ENCODE measurements at places on chromosomes 1 and 21.
A peak's percentile ranks its signal among the peaks of the same experiment; 100 is the strongest.

DNA sequence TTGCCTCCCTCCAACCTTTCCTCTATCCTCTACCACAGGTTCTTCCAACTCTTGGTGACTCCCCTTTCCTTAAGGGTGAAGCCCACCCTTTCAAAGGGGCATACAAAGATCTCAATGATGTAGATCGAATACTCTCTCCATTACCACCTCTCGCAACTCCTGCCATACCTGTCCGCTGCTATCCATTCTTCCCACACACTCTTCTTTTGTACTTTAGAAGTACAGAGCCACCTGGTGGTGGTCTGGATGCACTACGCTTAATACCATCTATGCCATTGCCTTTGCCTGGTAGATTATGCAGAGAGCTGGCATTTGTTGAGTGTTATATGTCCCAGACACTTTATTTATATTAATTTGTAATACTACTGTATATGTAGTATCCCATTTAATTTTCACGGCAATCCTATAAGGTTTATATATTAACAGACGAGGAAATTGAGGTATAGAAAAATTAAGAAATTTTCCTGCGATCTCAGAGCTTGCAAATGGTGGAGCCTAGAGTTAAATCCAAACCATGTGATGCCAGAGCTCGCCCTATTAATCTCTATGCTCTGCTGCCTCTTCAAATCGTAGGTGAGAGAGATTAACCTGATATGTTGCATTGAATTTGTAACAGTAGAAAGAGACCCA lies 22.9 kb downstream of the TSHB start:
- DNase-seq = peak; percentile 62

GRCh38 chr21:22890656-22891055 lies 1892.4 kb downstream of the NCAM2 start:
- no peak for DNase-seq

GRCh38 chr1:32346532-32347157 lies 10.6 kb upstream of the MARCKSL1 start:
- DNase-seq = no peak

DNA sequence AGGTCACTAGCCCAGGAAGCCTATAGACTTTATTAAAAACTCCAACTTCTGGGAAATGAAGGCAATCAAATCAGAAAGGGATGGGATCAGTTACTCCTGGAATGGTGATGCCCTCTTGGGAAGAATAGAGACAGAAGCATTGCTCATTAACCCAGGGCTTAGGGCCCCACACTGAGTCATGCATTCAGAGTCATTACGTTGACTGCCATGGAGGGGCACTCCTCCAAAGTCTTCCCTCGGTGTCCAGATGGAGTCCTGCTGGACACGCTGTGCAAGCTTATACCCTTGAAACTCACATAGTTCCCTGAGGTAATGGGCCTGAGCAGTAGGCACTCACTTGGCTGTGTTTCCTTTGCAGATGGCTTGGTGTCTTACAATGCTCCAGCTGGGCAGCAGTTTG lies 35.2 kb upstream of the HSD17B7 start:
- no peak for DNase-seq

- no peak for DNase-seq
These were observed 12.4 kb upstream of the PRDM16 start for GRCh38 chr1:3056641-3057040.

DNA sequence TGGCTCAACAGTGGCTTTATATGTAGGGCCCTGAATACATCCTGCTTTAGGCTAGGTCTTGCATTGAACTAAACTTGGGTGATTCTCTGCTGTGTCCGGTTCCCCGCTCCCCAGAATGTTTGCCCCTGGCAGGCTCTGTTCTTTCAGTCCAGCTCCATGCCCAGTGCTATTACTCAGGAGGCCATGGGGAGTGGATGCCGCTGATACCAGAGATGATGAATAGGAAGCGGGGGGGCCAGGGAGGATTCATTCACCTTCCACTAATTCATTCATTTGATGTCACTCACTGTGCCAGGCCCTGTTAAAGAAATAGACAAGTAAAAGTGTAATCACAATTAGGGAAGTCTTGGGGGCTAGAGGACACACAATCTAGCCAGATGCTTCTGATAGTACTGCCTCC lies 83.8 kb downstream of the TMEM53 start:
- no peak for DNase-seq

GRCh38 chr1:186858923-186859322 lies 30.2 kb downstream of the PLA2G4A start:
- DNase-seq = no peak

GRCh38 chr1:58899587-58900271 lies 115.9 kb upstream of the JUN start:
- DNase-seq = no peak

GRCh38 chr21:15731243-15731613 lies 1.4 kb downstream of the USP25 start:
- no peak for DNase-seq

DNA sequence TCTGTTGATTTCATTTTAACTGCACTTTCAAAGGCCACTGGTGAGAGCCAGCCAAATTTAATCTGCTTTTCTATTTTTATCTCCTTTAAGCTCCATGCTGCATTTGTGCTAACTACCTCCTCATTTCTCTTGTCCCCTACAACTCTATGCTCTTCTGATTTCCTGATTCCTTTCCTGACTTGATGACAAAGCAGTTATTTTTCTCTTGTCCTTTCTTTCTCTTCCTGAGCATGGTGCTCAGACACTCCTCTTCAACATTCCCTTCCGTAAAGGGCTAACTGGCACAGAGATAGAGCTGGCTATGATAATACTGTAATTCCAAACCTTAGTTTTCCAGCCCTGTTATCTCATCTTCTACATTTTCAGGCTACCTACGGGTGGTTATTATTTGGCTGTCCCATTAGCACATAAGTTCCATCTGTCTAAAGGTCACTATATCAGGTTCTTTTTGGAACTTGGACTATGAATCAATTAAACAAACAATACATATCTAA lies 6.8 kb upstream of the BCAS2 start:
- no peak for DNase-seq

DNA sequence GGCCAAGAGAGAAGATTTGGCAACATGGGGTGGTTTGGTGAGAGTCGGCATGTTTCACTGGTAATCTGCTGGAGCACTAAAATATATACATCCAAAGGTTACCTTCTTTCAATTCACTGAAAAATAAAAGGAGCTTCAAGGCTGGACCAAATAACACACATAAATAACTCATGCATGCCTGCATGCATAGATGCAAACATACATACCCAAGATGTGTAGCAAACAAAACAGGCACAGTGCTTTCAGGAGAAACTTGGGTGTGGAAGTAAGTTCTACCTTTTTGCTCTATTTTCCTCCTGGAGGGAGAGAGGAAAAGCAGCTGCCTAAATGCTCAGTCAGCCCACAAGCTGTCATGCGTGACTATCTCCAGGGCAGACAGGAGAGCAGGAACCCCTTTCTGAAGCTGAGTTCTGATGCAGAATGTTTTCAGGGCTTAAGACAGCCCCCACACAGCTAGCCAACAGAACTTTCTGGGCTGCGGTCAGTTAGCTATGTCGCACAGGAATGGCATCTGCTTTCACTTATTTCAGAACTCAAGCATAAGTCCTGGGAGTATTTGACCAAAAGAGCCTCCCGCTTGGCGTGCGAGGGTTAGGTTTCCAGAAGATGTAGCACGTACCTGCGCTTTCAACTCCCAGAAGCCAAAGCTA lies 166.2 kb downstream of the TOMM20 start:
- DNase-seq = no peak

- no peak for DNase-seq
These were observed 82.1 kb upstream of the ARHGAP29 start for GRCh38 chr1:94319319-94320102.

DNA sequence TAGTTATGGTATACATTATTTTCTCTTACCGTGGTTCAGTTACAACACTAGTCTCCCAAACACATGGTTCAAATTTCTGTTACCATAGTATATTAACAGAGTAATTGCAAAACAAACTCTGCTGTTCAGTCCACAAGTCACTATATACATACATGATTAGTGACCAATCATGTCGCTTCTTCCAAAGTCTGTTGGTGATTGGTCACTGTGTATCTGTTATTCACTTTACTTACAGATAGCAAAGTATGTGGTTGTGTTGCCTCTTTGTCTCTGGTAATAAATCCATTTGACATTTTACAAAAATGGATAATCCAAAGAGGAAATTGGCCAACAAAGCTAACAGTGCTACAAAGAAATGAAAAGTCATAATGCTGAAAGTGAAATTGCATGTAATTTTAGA lies 107.2 kb downstream of the RABGAP1L start:
- no peak for DNase-seq

DNA sequence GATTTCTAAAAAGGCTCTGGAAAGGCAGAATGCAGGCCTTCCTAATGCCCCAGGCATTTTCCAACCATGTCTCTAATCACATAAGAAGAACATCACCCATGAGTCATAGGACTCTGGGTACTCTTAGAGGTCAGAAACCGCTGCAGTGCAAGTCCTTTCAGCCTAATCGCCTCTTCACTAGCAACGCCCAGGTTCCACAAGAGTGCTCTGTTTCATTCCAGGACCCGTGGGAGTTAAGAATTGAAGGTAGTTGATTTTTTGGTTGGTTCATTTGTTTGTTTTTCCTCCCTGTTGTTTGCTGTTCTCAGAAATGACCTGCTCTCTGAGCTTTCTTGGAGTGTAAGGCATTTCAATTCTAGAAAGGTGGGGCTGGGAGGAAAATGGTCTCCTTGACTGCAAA lies 123.2 kb downstream of the NR5A2 start:
- no peak for DNase-seq

GRCh38 chr21:26597031-26597430 lies 23.9 kb upstream of the CYYR1 start:
- no peak for DNase-seq

DNA sequence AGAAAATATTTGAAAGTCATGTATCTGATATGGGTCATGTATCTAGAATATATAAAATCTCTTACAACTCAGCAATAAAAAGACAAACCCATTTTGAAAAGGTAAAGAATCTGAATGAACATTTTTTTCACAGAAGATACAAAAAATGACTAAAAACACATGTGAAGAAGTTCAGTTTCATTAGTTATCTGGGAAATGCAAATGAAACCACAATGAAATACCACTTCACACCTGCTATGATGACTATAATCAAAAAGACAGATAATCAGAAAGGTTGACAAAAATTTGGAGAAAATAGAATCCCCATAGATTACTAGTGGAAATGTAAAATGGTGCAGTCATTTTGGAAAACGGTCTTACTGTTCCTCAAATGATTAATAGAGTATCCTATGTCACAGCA lies 631.0 kb downstream of the MRPL39 start:
- DNase-seq = no peak

DNA sequence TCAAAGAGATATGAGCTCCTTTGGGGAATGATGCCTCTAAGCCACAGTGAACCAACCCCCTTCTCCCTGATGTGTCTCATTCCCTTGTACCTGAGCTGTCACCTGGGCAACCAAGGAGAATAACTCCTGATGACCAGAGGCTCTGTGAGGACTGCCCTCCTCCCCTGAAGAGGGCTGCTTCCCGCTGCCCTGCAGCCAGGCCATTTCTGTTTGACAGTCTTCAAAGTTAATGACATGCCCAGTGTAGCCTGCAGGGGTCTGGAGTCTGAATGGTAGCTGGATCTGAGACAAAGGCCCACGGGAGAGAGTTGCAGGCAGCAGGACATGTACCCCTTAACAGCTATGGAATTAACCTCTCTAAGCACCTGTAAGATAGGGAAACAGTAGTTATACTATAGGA lies 3.4 kb upstream of the SLFNL1 start:
- no peak for DNase-seq

GRCh38 chr1:64745986-64746940 lies 1.4 kb downstream of the RAVER2 start:
- no peak for DNase-seq

- DNase-seq = no peak
These were observed 118.4 kb downstream of the ATF6 start for GRCh38 chr1:161884475-161884874.

- DNase-seq = no peak
These were observed 146.3 kb upstream of the RAB4A start for GRCh38 chr1:229124520-229125124.

GRCh38 chr21:45536301-45537081 lies 5.7 kb downstream of the SLC19A1 start:
- no peak for DNase-seq

GRCh38 chr1:82752046-82752445 lies 951.3 kb downstream of the ADGRL2 start:
- no peak for DNase-seq

GRCh38 chr21:33390479-33390878 lies 12.7 kb upstream of the IFNGR2 start:
- DNase-seq = no peak

DNA sequence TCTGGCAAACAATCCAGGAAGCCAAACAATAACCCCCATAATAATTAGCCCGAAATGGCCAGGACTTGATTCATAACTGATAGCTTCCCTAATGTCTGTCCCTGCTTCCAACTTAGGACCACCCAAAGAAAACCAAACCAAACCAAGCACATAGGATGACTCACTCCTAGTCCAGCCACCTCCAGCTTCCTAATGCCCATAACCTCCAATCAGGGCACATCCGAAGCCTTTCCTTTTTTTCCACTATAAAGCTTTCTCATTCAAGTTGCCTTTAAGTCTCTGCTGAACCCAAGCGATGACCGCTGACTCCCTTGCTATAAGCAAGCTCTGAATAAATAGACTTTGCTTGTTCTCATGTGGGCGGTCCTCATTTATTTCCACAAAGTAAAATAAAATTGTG lies 40.4 kb downstream of the PCNX2 start:
- no peak for DNase-seq

DNA sequence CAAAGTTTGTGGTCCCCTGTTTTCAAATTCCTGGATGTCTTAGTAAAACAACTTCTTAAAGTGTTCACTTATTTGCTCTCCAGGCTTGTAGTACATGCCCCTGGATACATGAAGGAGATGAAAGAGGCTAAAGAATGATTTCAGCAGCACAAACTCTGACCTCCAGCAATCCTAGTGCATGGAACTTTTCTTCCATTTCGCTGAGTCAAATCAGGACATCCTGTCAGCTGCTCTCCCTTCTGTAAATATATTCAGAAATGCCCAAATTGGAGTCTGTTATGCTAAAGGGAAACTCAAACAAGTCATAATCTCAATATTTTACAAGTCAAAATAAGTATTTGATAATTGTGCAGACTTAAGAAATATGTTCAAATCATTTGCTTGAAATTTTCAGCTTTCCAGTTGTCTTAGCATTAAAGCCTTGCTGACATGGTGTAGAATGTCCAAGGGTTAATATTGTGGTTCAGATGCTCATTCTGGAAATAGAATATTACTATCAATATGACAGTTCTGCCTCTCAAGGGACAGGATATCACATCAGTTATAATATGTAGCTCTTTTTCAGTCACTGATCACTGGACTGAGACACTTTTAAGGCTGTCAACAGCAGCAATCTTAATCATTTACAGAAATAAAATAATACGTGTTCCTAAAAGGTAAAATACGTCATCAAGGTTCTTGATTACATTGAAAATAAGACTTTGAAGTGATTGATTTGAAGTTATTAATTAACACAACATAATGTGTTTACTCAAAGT lies 1157.3 kb downstream of the PLA2G4A start:
- DNase-seq = no peak

DNA sequence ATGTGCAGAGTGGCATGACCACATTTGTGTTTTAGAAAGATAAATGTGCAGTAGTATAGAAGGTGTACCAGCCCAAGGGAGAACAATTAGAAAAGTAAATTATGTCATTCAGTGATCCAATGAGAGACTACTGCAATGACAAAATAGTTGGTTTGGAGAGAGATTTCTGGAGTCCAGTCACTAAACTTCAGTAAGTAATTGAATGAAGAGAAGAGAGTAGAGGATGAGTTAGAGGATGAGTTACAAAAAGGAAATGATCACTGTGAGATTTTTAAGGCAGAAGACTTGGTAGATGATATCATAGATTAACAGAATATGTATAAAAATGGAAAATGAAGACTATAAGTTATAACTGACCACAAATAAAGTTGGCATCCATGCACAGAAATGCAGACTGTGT lies 8.4 kb downstream of the CR2 start:
- DNase-seq = no peak
